ENCODE measurements at places on chromosomes 12 and 14.

DNA sequence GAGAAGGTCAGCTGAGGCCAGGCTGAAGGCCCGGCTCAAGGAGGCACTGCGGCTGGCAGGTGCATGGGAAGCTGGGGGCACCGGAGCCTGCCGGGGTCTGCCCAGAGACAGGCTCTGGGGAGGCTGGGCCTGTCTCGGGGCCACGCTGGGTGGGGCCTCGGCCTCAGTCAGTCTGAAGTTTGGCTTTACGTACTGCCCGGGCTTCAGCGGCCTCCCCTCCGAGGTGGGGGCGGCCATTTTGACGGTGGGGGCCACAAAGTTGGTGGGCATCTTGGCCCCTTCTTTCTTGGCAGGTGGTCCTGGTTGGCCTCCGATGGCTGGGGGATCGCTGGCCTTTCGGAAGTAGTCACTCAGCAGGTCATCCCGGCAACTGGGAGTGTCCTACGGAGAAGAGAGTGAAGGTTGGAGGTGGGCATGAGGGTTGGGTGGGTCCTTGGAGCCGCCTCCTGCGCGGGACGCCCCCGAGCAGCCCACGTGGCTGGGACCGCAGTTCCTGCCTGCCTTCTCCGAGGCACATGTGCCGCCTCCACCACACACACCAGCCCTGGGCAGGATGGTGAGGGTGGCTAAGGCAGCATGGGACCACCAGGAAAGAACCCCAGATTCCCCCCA lies 28.9 kb upstream of the GPR68 start:
- DNase-seq: no peak

- no peak for DNase-seq
Measured at GRCh38 chr14:61345151-61345482, 23.7 kb downstream of the PRKCH start.

GRCh38 chr14:64818151-64818550 lies 61.6 kb downstream of the SPTB start:
- no peak for DNase-seq

GRCh38 chr14:54360667-54361066 lies 36.1 kb upstream of the CDKN3 start:
- DNase-seq: no peak

GRCh38 chr12:65814038-65814437 lies 10.2 kb upstream of the HMGA2 start:
- DNase-seq: no peak

DNA sequence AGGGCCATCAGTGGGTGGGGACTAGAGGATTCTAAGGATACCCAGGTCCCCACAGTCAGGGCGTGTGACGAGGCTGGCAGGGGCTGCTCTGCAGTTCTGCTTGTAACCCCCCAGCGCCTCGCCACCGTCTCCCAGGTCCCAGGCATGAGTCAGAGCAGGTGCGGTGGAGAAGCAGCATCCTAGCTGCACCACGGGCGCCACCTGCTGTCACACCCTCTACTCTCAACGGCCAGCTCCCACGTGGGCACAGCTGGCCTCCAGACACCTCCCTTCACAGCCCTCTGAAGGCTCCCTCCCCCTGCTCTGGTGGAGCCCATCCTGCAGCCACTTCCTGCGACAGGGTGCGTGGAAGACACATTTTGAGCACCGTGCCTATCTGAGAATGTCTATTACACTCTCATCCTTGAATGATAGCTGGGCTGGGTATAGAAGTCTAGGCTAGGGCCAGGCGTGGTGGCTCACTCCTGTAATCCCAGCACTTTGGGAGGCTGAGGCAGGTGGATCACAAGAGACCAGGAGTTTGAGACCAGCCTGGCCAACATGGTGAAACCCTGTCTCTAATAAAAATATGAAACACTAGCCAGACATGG lies 6.9 kb upstream of the NUDT14 start:
- DNase-seq: no peak

- no peak for DNase-seq
Measured at GRCh38 chr14:28757786-28758185, 8.8 kb upstream of the FOXG1 start.

GRCh38 chr14:95468448-95469133 lies 47.9 kb downstream of the SYNE3 start:
- DNase-seq: peak; percentile 25

DNA sequence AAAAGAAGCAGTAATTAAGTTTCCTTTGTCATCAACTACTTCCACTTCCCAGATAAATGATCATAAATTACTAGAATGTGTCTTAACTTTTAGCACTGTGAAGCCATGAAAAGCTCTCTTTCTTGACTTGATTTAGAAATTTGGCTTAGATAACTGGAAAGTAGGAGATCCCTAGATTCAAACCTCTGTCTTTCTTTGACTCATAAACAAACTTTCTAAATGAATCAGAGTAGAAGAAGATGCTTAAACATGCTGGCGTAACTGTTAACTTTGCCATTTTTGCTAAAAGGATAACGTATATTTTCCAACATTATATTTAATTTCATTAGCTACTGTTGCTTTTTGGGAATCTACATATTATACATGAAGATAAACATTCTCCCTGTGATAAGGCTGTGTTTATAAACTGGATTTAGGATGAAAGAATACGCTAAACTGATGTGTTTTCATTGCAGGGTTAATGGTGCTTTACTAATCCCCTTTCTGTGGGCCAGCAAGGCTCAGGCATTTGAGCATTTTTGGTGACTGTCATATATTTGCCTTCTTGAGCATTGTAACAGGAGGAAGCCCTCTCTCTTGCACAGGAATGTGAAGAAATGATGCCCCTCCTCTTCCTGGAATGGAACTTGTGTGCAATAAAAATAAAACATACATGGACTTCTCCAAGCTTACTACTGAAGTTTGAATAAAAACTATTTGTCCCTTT lies 301.4 kb downstream of the BMP4 start:
- DNase-seq: no peak

- no peak for DNase-seq
Measured at GRCh38 chr14:52310541-52310940, 3.6 kb upstream of the PTGER2 start.

- no peak for DNase-seq
Measured at GRCh38 chr14:91339671-91340369, 77.8 kb downstream of the CCDC88C start.

All from LHCN-M2 (cell line).